Jurkat, Clone E6-1 (cell line): ENCODE measurements at places on chromosomes 5 and 9.

DNA sequence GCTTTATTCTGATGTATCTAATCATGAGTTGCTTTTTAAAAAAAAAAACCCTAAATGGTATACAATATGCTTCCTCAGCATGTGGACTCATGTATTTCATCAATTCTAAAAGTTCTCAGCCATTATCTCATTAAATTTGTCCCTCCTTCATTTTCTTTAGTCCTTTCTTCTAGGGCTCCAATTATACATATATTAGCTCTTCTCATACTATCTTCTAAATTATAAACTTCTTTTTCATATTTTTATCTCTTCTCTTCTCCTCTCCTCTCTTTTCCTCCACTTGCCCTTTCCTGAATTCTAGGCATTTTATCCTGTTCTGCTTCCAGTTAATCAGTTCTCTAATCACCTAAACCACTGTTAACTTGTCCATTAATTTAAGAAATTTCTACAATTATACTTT, 55.0 kb upstream of the IL33 start:
- DNase-seq = no peak

DNA sequence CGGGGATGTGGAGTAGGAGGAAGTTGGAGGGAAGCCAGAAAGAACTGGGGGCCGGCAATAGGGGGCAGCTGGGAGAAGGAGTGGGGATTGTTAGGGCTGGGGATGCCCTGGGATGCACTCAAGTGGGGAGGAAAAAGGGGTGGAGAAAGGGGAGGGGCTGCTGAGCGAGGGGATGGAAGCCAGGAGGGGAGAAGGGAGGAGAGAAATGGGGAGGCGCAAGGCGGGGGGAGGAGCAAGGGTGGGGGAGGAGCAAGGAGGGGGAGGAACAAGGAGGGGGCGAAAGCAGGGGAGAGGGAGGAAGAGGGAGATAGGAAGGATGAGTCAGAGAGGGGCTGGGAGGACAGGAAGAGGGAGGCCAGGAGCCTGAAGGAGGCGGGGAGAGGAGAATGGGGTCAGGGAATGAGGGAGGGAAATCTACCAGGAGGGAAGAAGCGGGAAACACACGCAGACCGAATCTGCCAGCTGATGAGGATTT, 1.6 kb downstream of the IRX4 start:
- no peak for DNase-seq

GRCh38 chr5:73459366-73459765, 10.8 kb upstream of the FOXD1 start:
- no peak for DNase-seq

DNA sequence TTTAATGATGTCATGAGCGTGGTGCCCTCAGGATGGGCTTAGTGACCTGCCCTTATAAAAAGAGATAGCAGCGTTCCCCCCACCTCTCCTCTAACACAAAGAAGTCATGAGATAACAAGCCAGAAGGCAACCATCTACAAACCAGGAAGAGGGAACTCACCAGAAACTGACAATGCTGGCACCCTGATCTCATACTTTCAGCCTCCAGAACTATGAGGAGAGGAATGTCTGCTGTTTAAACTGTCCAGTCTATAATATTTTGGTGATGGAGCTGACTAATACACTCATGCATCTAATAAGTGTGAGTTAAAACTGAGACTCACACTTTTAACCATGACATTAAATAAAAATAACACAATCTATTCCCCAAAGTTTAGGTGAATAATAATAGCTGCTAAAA, 156.1 kb upstream of the SPEF2 start:
- DNase-seq = no peak
